ENCODE measurements at places on chromosomes 7 and 10.
A peak's percentile ranks its signal among the peaks of the same experiment; 100 is the strongest.

GRCh38 chr10:34575882-34576281 lies 239.2 kb downstream of the PARD3 start:
- DNase-seq: no peak

GRCh38 chr7:105581066-105581811 lies at the start of gene EFCAB10:
TSS of gene EFCAB10 (minus strand) at chr7:105581493. CDS start at chr7:105581463, 30 bp downstream.
- DNase-seq: peak; percentile 45

- DNase-seq: no peak
These were observed 75.7 kb upstream of the MACROH2A2 start for GRCh38 chr10:69976795-69977546.

DNA sequence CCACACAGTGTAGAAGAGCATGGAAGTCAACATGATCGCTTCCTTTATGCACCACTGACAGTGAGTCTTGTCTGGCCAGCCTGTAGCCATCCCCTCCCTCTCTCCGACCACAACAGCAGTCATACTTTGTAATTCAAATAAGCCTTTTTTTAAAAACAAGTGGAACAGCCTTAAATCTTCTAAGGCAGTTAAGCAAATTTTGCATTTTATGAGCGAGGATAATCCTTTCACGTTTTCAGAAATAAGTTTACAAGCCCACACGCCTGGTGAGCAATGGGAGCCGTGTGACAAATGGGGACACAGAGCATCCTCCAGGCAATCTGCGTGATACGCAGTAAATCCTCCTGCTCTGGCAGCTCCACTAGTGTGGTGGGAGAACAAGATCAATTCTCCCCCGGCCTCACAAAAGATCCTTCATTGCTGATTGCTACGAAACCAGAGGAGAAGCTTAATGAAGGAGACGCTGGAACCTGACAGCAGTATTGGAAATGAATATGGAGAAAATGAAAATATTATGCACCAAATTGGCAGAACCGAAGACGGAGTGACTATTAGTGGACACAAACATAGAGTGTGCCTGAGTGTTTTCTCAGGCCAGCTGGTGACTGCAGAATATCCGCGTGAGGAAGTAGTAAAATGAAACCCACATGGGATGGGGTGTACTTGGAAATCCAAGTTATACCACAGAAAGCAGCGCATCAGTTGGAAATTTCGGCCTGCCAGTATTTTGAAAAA lies 104.2 kb upstream of the CDCA7L start:
- DNase-seq: no peak

GRCh38 chr10:58017719-58018367 lies 249.9 kb downstream of the IPMK start:
- DNase-seq: no peak

DNA sequence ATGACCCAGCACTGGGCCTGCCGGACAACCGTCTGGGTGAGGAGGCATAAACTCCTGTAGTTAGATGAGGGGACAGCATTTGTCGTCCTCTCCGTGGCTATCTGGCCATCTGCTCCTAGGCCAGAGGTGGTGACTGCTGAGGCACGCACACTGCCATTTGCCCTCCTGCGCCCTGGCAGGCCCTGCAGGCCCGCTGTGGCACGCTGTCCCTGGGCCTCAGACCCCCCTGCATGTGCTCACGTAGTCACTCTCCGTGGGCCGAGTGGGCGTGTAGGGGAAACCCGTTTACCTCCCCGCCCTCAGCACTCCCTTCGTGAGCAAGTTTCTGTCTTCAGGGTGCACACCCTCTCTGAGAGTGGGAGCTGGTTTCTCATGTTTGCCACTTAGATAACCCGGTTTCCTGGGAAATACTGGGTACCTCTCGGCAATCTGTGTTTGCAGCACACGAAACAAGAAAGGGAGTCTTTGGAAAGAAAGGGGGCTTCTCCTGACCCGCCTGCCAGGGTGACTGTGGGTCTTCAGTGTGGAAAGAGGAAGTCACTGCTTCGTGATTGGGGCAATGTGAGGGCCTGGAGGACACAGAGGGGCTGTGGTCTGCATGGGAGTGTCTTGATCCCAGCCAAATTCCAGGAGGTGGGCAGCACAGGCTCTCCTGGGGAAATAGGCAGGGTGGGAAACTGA lies 10.8 kb downstream of the ADAMTS14 start:
- peak; percentile 15 for DNase-seq
